ENCODE measurements at places on chromosomes 2 and 18.

- DNase-seq = no peak
Observed at GRCh38 chr18:41391616-41392595, 563.1 kb upstream of the PIK3C3 start.

- no peak for DNase-seq
Observed at GRCh38 chr2:41846962-41847361, 200.9 kb upstream of the PKDCC start.

DNA sequence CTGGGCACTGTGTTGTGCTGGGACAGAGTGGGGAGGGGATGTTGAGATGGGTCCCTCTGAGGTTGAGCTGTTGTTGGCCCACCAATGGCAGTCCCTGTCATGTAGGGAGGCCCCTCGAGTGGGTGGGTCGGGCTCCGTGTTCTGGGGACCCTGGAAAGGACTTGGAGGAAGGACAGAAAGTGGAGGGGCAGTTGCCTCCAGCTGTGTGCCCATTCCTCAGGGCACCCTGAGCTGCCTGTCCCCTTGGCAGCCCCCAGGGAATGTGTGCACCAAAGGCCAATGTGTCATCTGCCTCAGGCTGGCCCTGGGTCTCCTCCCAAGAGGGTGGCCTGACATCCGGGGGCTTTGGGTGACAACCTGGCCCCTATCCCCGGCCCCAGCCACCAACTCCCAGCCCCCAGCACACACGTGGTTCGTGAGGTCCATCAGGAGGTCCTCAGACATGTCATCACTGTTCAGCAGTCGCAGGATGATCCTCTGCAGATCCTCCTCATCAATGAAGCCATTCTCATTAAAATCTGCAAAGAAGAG, 57.7 kb downstream of the CIB4 start:
- DNase-seq = no peak

GRCh38 chr2:149799013-149799705, 211.6 kb upstream of the MMADHC start:
- DNase-seq = no peak

DNA sequence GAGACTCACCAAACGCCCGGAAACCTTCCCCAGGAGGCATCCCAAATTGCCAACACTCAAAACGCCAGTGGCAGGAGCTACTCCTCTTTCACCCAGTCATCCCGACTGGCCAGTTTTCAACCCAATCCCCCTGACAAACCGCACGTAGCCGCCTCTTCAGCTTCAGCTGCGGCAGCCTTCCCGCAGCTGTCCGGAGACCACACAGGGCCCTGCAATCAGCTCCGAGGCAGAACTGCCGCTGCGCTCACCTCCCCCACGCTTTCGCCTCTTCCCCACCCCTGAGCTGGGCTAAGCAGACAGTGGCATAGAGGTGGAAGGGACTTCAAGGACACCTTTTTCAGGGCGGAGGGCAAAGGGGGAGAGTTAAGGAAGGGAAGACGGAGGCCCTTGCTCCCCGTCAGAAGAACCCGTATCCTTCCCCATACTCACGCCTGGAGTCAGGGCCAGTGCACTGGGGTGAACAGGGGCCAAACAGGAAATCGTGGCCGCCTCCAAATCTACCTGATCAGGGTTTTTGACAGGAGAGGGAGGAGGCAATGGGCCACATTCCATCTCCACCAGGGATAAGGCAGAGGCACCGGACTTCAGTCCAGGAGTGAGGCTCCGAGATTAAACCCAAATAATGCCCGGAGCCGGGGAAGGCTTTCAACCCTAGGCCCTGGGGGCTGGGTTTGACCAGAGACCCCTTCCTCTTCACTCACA, 16.9 kb downstream of the CYP26B1 start:
- no peak for DNase-seq

Measured in CD4-positive, alpha-beta T cell treated with Interleukin-15 for 4 hours (primary cell).